ENCODE measurements at places on chromosomes 5 and 9.

GRCh38 chr9:92706218-92706940, 36.4 kb upstream of the IPPK start:
- DNase-seq = no peak

DNA sequence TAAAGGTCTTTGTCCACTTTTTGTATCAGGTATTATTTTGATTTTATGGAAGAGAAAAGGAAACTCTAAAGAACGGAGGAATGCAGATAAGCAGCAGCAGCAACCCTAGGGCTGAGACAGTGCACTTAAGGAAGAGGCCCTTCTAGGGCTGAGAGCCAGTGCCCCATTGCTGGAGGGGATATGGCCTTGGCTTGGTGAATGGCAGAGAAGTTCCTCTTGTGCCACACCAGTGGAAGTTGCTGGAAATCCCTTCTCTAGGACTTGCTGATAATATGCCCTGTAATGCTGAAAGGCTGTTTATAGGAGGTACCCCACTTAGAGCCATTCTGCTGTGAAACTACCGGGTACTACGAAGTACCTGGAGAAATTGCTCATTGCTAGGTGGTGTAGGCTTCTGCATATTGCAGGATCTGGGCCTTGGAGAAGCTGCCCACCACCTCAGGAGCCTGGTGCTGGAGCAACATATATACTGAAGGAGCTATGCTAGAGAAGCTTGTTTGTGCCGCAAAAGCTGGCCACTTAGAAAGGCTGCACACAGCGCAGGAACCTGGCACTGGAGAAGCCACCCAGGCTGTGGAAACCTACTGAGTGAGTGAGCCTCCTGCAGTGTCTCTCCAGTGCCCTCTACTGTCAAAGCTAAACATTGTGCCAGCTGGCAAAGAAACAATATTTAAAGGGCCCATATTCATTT, 9.6 kb upstream of the UBTD2 start:
- peak; percentile 46 for DNase-seq

DNA sequence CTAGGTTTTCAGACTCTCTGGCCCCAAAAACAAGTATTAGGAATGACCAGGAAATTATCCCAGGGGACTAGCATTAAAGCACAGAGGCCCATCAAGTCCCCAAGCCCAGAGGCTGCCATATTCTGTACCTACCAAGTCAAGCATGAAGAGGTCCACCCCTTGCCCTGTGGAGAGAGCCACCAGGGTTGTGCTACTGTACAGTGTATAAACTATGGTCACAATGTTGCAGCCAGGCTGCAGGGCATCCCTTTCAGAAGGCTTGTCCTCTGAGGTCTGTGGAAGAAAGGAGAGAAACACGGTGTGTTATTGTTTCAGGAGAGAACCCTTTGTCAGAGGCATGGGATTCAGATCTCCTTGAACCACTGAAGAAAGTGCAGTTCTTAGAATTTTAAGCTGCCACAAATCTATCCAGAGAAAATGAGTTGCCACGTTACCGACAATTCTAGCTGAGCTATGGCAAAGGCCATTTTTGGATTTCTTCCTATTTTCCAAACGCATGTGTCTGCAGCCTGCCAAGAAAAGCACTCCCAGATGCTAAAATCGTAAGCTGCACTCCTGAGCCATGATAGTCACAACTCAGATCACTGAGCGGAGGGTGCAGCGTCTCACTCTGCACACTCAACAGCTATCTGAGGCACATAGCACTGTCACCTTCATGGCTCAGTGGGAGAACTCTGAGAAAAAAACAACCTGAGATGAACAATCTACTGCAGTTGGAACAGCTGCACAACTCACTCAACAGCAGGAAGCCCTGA, 45.5 kb upstream of the SPATA31E1 start:
- DNase-seq = no peak

- no peak for DNase-seq
Measured at GRCh38 chr9:124251605-124252378, 6.0 kb upstream of the NEK6 start.

All from activated naive CD4-positive, alpha-beta T cell treated with anti-CD3 and anti-CD28 coated beads, Interleukin-2, amount 50 U/mL, for 72 hours (primary cell).